ENCODE measurements at places on chromosomes 4 and X.

GRCh38 chr4:7418131-7418943 is 16.4 kb downstream of the PSAPL1 start:
- DNase-seq: no peak

GRCh38 chrX:13048280-13048679 is 3.9 kb upstream of the FAM9C start:
- peak; percentile 50 for DNase-seq

DNA sequence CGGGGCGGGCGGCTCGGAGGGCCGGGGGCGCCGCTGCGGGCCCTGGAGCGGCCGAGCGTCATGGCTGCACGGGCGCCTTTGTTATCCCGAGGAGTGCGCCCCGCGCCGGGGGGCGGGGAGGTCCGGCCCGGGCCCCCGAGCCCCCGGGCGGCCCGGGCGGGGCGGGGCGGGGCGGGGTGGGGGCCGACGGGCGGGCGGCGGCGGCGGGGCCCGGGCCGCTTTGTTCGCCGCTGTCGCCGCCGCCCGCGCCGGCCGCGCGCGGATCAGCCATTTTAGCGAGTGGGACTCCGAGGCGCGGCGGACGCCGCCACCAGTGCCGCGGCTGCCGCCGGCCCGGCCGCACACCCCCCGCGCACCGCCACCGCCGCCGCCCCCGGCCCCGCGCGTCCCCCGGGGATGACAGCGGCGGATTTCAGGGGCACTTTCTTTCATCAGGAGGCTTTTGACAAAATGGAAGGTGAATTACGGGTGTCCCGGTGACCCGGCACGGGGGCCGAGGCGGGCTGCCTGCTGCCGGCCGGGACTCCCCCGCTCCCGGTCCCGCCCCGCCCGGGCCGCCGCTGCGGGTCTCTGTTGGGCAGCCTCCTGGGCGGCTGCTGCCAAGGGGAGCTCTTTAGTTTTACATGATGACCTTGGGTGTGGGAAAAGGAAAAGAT is 1.2 kb downstream of the HMGB3 start:
- DNase-seq: no peak

DNA sequence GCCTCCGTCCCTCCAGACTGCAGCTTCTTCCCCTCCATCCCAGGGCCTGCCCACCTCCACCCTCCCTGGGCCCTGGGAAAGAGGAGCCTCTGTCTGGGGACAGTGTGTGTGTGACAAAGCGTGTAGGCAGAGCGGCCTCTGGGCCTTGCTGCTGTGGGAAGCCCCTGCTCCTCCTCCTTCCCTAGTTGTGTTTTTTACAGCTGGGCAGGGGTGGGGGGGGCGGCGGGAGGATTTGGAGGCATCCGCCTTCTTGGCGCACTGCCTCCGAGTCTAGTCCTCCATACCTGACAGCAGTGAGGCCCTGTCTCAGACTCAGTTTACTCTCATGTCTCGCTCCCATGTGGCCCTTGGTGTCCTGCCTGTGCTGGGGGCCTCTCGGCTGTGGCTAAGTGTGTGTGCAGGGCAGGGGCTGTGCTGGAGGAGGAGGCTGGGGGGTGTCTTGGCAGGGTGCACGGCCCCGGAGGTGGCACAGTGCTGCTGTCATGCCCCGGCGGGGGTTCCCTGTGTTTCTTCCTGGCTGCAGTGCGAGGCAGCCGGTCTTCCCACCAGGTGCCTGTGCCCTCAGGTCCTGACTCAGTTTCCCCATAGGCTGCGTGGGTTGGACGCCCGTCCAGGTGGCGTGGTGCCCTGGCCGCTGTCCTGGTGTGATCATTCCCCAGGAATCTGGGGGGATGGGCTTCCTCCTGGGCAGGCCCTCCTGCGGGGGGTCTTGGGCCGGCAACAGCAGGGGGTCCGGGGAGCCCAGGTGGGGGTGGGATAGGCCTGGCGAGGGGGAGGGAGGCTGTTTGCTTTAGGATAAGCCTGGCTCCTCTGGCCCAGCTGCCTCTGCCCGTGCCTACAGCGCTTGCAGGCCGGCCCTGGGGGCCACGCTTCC is 7.0 kb downstream of the FGFRL1 start:
- no peak for DNase-seq

- DNase-seq: no peak
Observed at GRCh38 chr4:5510504-5510903, 197.9 kb downstream of the EVC2 start.

DNA sequence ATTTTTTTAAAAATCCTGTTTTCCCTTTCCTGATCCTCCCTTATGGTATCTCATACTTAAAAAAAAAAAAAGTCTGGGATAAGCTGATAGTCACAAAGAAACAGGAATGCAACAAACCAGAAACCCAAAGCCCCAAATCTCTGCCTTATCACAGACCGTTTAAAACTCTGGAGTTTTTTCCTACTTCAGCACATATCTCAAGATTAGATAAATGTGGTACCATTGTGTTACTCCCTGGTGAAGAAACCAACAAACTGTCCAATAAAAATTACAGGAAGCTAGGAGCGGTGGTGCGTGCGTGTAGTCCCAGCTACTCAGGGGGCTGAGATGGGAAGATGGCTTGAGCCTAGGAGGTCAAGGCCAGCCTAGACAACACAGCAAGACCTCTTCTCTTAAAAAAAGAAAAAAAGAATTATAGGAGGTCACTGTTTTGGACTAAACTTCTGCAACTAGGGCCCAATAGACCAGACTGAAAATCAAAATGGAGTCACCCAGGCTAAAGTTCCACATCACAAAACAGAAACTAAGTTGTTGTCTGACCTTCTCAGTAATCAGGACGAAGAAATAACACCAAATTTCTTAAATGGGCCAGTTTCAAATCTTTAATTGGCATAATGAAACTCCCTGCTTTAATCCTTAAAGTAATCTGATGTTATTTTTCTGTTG is 51.9 kb downstream of the RBM47 start:
- no peak for DNase-seq

- peak; percentile 32 for DNase-seq
Observed at GRCh38 chrX:123731258-123731986, 1.4 kb downstream of the THOC2 start.

DNA sequence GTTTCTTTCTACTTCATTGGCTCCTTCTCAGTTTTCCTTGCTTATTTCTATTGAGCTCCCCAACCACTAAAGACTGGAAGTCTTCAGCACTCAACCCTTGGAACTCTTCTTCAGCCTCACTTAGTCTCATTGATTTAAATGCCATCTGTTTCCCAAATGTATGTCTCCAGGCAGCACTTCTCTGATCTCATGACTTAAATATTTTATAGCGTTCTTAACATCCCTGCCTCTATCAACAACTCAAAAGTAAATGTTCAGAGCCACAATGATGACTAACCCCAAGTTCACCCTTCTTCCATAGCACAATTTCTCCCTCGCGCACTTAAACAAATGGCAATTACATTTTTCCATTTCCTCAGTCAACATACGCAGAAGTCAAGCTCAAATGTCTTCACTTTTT is 1393.3 kb downstream of the ARAP2 start:
- no peak for DNase-seq

- DNase-seq: no peak
Observed at GRCh38 chr4:184897895-184898294, 72.1 kb upstream of the ACSL1 start.

GRCh38 chr4:105976915-105977314 is 81.6 kb downstream of the NPNT start:
- DNase-seq: no peak

DNA sequence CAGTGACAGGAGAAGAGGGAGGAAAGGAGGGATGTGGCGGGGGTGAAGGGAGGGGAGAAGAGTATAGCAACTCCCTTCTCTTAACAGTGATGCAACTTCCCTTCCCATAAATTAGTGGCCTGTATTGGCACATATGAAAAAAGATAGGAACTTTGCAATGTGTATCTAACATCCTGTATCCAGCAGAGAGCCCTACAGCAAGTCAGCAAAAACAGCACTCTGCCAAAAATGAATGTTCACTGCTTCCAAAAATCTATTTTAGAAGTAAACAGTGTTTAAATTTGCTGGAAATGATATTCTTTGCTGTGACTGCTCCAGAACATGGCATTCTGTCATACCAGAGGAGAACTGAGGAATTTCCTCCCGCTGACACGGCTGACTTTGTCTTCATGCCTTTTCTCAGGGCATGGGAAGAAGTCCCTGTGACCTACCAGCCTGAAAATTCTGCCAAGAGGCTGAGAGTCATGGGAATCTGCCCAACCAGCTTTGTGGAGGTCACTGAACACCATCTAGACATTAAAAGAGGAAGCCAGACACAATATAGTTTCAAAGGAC is 343.4 kb upstream of the RASGEF1B start:
- DNase-seq: peak; percentile 25

GRCh38 chrX:66005830-66006449 is 33.9 kb downstream of the VSIG4 start:
- DNase-seq: no peak

DNA sequence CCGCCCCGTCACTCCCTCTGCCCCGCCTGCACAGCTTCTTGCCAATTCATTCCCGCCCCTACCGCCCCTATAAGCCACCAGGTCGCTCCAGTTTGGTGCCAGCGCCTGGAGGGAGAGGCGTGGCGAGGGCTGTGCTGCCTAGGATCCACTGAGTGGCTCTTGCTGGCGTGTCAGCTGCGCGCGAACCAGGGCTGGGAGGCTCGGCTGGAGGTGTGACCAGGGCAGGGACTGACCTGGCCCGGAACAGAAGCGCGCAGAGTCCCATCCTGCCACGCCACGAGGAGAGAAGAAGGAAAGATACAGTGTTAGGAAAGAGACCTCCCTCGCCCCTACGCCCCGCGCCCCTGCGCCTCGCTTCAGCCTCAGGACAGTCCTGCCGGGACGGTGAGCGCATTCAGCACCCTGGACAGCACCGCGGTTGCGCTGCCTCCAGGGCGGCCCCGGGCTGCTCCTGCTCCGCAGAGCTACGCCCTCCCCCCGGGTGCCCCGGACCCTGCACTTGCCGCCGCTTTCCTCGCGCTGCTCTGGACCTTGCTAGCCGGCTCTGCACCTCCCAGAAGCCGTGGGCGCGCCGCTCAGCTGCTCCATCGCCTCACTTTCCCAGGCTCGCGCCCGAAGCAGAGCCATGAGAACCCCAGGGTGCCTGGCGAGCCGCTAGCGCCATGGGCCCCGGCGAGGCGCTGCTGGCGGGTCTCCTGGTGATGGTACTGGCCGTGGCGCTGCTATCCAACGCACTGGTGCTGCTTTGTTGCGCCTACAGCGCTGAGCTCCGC is at the start of gene GPR78:
GPR78 (plus strand) TSS at position 72 of the 773 bp plus-strand sequence; CDS start at position 663, 591 bp downstream.
- DNase-seq: no peak

DNA sequence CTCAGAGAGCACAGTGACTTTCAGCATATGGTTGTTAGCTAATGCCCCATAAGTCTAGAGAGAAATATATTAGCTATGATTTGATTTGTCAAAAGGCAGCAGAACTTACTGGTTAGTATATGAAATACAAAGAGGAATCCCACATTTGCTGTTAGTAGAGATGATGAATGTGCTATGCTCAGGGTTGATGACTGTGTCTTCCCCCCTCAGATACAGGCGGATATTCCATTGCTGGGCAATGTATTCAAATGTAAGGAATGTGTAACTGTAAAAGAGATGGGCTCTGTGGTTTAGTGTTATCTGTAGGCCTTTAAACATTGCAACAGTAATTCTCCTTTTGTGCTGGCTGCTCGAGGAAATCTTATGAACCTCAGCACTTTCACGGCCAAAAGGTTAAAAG is 528.9 kb upstream of the ARX start:
- DNase-seq: no peak

GRCh38 chr4:146179784-146180370 is 4.4 kb downstream of the LSM6 start:
- no peak for DNase-seq

DNA sequence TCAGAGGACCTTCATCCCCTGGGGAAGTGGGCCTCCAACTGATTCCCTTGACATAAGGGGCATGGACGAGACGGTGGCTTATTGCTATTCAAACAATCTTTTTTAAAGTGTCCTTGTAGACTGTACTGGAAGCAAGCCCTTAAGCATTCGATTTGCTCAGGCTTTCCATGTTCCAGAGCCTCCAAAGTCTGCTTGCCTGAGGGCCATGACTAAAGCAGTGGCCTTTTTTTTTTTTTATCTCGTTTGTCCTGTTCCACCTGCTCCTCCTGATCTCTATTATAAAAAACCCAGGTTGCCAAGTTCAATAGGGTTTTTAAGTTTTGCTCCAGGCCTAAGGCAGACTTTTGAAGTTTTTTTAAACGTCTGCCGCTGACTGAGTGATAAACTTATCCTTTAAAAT is 103.7 kb upstream of the AADAT start:
- no peak for DNase-seq

- DNase-seq: no peak
Observed at GRCh38 chr4:148651991-148652390, 209.8 kb upstream of the NR3C2 start.

DNA sequence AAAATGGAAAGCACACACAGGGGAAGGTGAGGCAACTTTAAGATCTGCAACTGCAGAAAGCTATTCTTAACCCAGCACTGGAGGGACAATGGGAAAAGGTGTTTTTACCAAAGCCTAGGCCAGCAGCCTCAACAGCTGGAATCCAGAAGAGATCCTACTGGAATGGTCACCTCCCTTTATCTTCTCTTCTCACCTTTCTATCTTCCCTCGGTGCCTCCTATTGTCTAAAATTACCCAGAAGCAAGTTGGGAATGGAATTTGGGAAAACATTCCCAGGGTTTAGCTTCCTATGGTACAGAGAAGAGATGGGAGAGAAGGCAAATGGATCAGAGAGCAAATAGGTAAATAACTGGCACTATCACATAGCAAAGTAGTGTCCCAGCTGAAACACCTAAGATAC is 73.1 kb downstream of the TIGD2 start:
- no peak for DNase-seq

GRCh38 chrX:47112316-47112954 is 32.1 kb downstream of the NDUFB11 start:
- peak; percentile 28 for DNase-seq

DNA sequence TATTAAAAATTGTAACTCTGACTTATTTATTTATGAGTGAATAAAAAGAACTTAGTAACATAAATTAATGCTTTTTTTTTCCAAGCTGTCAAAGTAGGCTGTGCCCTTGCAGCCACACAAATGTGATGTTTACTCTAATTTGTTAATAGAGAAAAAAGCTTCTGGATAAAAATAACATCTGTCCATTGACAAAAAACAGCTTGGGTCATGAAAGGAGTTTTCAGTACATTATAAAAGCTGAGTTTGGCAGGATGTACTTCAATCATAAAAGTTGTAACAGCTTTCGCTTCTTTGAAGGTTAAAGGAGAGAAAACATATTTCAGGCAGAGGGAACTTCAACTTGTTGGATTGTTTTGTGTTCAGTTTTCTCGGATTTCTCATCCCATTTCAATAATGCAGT is 105.6 kb downstream of the SLC4A4 start:
- no peak for DNase-seq
